Activated naive CD4-positive, alpha-beta T cell treated with anti-CD3 and anti-CD28 coated beads, Interleukin-2, amount 50 U/mL, for 72 hours (primary cell): ENCODE measurements at places on chromosomes 11 and 22.
A peak's percentile ranks its signal among the peaks of the same experiment; 100 is the strongest.

DNA sequence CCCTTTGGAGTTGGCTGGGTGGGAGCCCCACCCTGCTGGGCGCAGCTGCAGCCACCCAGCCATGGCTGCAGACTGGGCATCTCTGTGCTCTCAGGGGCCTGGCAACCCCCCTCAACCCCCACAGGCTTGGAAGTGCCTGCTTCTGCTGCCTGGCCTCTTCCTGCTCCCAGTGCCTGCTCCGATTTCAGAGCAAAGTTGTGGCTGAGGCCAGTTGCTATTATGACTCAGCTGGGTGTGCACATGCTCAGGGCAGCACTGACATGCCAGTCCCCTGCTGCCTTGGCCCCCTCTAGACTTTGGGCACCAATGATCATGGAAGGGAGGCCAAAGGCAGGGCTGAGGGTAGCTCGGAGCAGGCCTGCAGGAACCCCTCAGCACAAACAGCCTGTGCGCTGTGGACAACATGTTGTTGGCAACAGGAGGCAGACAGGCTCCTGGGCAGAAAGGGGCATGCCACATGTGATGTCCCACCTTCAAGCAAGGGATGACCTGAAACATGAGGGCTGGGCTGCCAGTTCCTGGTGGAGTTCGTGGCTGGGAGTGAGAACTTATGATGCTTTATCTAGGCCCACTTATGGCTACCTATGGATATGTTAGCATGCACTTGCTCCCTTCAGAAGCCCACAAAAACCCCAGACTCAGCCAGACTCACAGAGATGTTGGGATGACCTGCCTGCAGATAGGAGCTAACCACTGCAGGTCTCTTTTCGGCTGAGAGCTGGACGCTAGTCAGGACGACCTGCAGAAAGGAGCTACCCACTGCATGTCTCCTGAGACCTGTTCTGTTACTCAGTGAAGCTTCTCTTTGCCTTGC, 96.4 kb upstream of the AMOTL1 start:
- no peak for DNase-seq

GRCh38 chr11:61342207-61342803, 9.3 kb downstream of the TKFC start:
- no peak for DNase-seq

- DNase-seq, result no peak
Measured at GRCh38 chr11:113730887-113731726, 25.0 kb upstream of the TMPRSS5 start.

DNA sequence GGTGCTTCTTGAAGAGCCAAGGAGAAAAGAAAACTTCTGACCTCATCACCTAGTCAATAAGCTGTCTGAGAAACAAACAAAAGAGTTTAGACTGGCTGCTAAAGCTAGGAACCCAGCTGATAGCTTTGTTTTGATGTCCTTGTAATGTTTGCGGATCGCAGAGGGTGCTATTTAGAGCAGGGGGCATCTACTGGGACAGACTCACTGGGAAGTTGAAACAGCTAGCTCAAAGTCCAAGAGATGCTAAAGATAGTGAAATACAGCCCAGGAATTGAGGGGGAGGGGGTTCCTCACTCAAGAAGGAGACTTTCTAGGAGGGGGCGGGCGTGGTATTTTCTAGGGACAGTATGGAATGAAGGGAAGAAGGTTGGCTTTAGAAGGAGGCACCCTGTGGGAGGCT, 18.9 kb downstream of the ZBTB16 start:
- no peak for DNase-seq

GRCh38 chr22:23913306-23913660, 19.1 kb downstream of the MIF start:
- peak; percentile 25 for DNase-seq

DNA sequence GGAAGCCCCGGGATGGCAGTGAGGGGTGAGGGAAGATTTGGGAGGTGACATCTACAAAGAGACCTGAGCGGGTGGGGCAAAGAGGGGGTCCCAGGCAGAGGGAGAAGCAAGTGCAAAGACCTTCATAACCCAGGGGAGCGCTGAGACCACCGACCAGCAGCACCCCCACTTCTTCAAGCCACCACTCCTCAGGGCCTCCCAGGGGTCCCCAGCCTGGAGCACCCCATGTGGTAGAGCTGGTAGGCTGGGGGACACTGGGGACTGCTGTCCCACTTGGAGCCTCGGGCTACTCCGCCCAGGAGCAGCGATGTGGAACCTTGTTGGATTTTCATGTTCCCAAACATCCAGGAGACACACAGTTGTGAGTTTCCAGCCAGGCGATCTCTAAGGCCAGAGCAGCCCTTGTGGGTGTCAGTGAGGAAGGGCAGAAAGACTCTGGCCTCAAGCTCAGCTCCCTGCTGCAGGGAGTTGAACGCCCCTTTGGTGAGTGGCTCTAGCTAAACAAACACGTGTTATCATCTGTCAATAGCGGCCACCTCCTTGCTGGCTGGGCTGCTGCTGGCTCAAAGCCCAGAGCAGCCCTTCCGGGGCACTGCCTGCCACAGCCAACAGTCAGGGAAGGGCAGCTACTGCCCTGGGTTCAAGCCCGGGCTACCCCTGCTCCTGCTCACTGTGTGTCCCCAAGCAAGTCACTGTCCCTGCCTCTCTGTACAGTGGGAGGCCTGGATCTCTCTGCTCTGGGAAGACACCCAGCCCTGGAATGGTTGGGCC, 25.7 kb upstream of the CHKA start:
- no peak for DNase-seq

GRCh38 chr22:20242393-20243175, 25.5 kb downstream of the RTN4R start:
- DNase-seq, result no peak

DNA sequence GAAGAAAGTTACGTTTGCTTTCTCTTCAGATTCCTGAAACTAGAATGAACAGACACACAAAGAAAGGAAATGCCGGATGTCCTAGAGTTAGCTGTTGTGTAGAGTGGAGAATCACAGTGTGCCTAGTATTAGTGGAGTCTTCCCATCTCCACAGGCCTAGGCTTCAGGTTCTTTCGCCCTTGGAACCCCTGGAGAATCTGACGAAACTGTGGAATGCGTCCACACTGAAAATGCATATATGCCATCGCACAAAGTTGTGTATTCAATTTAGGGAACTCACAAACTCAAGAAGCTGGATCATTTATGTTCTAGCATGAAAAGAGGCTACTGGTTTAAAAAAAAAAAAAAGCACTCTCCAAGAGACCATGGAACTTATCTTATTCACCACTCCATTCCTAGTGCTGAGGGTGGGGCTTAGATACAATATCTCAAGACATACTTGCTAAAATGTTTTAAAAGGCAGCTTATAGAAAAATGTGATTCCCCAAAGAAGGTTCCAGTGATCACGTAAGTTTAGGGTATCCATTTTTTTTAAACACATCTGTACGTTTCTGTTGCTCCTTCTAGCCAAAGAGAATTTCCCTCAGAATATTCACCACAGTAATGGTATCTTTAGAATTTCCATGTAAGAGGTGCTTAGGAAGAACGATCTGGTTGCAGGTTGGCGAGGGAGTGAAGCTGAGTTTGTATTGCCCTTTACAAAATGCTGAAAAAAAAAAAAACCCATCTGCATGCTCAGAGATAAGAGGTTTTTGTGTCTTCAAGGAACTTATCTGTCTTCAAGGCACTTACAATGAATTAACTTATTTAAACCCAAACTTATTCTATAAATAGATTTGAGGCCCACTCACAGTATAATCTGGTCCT, 20.0 kb downstream of the MAML2 start:
- no peak for DNase-seq
